ENCODE measurements at places on chromosomes 6 and 20. TPM values are rescaled to one million over a fixed set of nuclear protein-coding genes. Genes with fewer than 3 reads are reported as not detected.

DNA sequence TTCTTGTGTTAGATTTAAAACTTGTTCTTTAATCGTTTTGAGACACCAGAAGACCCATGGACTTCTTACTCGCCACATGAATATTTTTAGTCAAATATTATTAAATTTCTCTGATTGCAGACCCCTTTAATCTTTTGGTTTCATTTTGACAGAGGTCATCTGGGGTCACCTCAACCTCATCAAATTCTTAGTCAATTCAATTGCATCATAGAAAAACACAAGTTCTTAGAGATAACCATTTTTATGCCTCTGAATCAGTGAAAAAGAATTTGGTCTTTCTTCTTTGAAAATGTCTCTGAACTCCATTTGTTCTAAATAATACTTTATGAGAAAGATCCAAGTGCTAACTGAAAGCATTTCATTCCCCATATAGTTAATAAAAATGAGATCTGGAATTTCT is 55.2 kb upstream of the CBLN4 start:
- DNase-seq = no peak

- no peak for DNase-seq
Measured at GRCh38 chr6:133752129-133752528, 136.8 kb upstream of the TCF21 start.

ULBP1 gene
- total RNA-seq = 1.7 TPM

TMEM14A gene
- total RNA-seq = 16.3 TPM

DNA sequence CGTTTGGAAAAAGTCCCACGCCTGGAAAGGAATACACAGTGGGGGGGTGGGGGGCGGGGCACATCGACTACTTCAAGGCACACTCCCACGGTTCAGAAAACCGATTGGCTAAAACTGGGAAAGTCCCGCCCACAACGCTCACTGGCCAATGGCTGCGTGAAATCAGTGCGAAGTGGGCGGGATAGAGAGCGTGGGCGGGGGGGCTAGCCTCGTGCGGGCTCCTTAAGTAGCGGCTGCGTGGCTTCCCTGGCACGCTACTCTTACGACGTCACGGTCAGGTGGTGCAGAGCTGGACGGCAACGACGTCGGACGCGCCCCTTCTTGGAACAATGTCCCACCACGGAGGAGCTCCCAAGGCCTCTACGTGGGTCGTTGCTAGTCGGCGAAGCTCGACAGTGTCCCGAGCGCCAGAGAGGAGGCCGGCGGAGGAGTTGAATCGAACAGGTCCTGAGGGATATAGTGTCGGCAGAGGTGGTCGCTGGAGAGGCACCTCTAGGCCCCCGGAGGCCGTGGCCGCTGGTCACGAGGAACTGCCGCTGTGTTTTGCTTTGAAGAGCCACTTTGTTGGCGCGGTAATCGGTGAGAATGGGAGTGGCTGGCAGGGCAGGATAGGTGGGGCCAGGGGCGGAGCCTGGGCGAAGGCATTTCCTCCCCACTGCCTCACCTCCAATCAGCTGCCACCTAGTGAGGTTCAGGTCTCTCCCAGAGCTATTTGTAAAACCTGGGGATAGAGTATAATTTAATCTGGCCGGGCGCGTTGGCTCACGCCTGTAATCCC is at the start of gene DDX43:
DDX43 (plus strand) TSS at position 252 of the 778 bp plus-strand sequence; CDS start at position 330, 78 bp downstream.
- peak; percentile 8 for DNase-seq

GRCh38 chr6:72619883-72620696 is 1.8 kb upstream of the KCNQ5 start:
- peak; percentile 47 for DNase-seq
